ENCODE measurements at places on chromosomes 5 and 9.

- no peak for DNase-seq
Measured at GRCh38 chr5:135220394-135221186, 178.4 kb downstream of the MACROH2A1 start.

GRCh38 chr5:71640408-71640807, 53.3 kb downstream of the MCCC2 start:
- DNase-seq, result no peak

DNA sequence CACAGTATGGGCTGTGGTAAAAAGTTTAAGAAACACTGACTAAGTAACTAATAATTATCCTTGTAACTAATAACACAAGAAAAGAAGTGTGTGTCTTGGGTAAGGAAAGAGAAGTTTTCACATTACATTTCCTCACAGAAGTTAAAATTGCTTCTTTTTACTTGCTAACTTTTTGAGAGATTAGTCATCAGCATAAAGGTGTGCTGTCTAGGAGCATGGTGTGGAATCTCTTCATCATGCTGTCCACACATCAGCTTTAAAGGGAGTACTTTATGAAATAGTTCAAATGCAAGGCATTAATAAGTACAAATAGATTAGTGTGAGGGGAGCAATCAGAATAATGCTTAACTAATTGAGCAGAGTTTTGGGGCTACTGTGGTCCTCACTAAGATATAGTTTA, 29.8 kb downstream of the WDR36 start:
- DNase-seq, result no peak

- DNase-seq, result peak; percentile 89
Measured at GRCh38 chr5:150497274-150497988, 10.5 kb upstream of the NDST1 start.

DNA sequence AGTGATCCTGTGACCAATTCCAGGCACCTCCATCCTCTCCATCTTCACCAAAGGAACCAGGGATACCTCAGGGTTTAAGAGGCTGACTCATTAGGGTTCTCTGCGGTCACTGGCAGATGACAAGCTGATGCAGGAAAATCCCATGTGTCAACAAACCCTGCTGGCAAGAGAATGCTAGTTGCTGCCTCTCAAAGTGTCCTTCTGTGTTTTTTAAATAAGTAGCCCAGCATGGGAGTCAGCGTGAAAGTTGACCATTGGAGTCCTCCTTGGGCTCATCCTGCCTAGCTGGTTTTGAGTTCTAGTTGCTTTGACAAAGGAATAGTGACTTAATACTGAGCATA, 200.2 kb downstream of the SLIT3 start:
- peak; percentile 38 for DNase-seq

- DNase-seq, result no peak
Measured at GRCh38 chr5:13831351-13831750, 113.1 kb downstream of the DNAH5 start.

GRCh38 chr5:172848419-172848818, 14.4 kb downstream of the ERGIC1 start:
- no peak for DNase-seq

GRCh38 chr9:28423255-28423654, 850.0 kb upstream of the C9orf72 start:
- no peak for DNase-seq

DNA sequence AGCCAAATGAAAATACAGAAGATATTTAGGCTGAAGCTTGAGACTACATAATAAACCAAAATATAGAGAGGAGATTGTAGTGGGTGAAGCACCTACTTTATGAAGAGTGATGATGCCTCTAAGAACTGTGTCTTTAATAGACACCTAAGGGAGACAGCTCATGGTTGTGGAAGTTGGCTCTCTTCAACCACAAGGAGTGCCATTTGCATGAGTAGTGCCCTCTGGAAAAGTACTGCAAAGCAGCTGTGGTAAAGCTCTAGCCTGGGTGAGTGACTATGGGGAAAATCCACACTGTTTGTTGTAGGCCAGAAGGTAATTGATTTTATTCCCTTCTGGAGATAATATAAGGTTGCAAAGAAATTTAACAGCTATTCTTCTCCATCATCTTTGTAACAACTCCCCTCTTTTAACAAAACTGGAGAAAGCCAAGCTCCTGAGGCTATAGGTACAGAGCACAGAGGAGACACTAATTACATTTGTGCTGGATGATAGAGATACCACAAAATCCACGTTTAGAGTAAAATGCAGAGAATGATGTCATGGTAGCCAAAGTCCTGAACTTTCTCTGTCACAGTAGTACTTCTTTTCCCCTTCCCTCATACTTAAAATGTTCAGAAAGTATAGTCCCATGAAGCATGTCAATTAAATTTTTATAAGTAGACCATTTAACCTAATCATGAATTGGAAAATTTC, 122.8 kb downstream of the STARD4 start:
- peak; percentile 91 for DNase-seq

DNA sequence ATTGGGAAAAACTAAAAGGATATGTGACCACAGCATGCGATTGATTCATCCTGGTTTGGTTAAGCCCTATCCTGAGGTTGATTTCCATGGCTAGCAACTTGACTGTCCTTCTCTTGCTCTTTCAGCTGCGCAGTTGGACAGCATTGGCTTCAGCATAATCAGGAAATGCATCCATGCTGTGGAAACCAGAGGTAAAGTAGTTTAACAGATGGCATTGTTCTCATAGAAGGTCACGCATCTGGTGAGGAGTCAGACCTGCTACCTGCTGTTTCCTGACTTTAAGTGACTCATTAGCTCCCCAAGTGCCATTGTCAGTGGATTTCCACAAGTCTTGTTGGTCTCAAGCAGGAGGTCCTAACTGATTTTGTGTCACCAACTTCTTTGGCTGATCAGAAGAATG, 266.9 kb downstream of the ARHGAP26 start:
- DNase-seq, result no peak

DNA sequence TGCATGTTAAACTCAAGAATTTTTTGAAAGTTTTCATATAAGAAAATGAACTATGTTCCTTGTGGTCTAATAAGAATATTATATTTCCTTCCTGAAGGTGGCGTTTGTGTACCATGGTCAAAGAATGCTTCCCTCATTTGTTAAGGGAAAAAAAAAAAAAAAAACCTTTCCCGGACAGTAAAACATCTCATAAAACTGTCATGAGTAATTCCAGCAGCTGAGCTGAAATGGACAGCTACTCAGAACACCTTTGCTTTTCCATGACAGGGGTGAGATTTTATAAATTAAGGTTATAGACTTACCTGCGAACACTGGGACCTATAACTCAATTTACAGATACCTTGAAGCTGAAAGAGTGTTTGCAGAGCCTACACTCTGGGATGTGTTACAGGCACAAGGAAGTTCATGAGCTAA, 113.2 kb upstream of the RANBP3L start:
- DNase-seq, result peak; percentile 51

GRCh38 chr5:78744951-78745534, 96.5 kb upstream of the LHFPL2 start:
- no peak for DNase-seq

GRCh38 chr5:141431286-141431685, 979 bp downstream of the PCDHGA12 start:
- DNase-seq, result no peak

- no peak for DNase-seq
Measured at GRCh38 chr5:76982450-76982849, 29.6 kb downstream of the CRHBP start.

GRCh38 chr9:110257097-110257841, 962 bp upstream of the TXN start:
- no peak for DNase-seq

GRCh38 chr5:42991404-42992087, 48.6 kb downstream of the ANXA2R start:
- DNase-seq, result no peak

DNA sequence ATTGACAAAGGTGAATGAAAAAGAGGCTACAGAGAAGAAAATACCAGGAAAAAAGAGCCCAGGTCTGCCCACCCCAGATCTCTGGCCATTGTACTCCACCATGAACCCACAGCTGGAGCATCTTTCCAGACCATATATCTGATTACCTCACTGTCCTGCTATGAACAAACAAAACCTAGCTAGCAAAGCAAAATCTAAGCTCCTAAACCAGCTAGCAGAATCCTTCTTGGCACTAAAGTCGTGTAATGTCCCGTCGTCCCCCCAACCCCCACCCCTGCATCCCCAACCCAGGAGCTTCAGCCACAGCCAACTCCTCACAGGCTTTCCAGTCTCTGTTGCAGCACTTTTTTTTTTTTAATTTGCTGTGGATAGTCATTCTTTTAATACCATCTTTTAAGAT, 2.5 kb downstream of the C1QTNF3 start:
- no peak for DNase-seq

DNA sequence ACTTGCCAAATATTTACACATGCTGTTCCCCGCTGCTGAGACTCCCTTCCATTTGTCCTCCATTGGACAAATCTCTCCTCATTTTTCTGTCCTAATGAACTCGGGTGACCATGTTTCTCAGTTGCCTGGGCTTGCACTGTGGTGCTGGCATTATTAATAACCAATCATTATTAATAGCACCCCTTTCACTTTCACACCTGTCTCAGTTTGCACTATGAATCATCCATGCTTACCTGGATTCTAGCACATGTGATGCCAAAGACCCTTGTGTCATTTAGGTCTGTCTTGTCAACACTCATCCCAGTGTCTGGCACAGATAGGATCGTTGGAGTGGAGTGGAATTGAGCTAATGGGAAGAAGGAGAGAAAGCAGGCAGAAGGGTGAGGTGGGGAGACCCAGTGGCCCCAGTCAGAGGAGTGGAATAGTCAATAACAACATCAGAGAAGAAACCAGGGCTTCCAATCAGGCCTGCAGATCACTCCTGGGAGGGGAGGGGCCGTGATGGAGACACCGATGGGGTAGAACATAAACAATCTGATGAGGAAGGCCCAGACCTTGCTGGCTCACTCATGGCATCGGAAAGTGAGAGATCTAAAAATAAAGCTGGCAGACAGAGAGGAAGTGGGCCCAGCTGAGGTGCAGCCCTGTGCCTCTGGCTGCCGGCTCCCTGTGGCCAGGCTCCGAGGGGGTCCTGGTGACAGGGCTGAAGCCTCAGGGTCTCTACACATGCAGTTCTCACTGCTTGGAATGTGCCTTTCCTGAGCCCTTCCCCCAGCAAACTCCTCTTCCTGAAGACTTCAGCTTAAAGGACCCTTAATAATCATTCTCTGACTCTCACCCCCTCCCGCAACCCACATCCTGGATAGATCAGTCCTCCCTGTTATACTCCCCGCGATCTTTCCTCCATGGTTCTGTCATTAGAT, 33.5 kb upstream of the CRB2 start:
- no peak for DNase-seq

GRCh38 chr9:27447031-27447683, 76.9 kb upstream of the IFNK start:
- DNase-seq, result no peak

DNA sequence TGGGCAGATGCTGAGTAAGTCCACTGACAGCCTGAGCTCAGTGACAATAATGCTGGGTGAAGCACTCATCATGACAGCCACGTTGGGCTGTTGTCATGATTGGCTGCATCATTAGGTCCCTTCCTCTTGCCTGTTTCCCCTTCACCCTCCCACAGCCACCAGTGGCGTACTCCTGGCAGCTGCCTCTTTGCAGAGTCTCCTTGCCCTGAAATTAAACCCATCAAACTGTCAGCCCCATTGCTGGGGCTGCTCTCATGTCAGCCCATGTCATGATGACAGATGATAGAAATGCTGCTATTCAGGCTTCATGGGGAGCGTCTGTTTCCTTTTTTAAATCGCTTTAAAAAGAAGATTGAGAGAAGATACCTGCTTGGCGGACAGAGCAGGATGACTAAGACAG, 327.4 kb downstream of the AGTPBP1 start:
- no peak for DNase-seq

DNA sequence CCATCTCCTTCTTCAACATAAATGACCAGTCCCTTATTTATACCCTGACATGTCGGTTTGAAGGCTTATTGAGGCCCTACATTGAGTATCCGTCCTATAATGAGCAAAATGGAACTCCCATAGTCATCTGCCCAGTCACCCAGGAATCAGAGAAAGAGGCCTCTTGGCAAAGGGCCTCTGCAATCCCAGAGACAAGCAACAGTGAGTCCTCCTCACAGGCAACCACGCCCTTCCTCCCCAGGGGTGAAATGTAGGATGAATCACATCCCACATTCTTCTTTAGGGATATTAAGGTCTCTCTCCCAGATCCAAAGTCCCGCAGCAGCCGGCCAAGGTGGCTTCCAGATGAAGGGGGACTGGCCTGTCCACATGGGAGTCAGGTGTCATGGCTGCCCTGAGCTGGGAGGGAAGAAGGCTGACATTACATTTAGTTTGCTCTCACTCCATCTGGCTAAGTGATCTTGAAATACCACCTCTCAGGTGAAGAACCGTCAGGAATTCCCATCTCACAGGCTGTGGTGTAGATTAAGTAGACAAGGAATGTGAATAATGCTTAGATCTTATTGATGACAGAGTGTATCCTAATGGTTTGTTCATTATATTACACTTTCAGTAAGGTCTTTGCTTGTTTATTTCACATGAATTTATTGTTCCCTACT, 38.2 kb upstream of the BTNL3 start:
- no peak for DNase-seq

GRCh38 chr5:112012104-112012503, 255.1 kb upstream of the NREP start:
- DNase-seq, result peak; percentile 15

- no peak for DNase-seq
Measured at GRCh38 chr5:76600716-76601115, 22.5 kb downstream of the F2RL2 start.

DNA sequence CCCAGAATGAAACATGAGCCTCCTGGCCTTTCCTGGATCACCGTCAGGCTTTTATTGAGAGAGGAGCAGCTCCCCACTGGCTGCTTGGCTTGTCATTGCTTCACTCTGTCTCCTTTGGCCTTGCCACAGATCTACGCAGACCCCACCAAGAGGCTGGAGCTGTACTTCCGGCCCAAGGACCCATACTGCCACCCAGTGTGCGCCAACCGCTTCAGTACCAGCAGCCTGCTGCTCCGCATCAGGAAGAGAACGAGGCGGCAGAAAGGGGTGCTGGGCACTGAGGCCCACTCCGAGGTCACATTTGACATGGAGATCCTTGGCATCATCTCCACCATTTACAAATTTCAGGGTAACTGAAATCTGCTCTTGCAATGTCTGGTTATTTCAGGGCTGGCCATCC, 11.2 kb downstream of the GTF3C5 start:
- DNase-seq, result no peak

GRCh38 chr5:55338810-55339243, 31.0 kb downstream of the MTREX start:
- no peak for DNase-seq

- no peak for DNase-seq
Measured at GRCh38 chr9:120756531-120756930, 36.7 kb downstream of the FBXW2 start.

DNA sequence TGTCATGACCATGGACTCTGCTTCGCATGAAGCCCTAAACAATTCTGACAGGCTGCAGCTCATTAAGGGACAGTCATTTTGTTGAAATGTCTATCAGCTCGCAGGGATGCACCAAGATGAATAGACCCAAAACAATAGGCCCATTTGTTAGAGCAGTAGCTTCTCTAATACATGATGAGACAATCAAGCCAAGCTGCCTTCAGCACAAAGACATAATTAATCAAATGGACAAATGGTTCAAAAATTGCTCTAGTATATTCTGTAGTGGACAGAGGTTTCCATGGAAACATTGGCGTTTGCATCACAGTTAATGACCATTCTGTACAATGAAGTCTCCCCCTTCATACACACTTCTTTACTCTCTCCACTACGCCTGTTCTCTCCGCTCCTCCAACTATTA, 274.6 kb downstream of the ANXA1 start:
- no peak for DNase-seq
